Caco-2 (cell line): ENCODE measurements at places on chromosomes 5 and 9.

GRCh38 chr9:112531666-112532282 lies 45.1 kb downstream of the KIAA1958 start:
- no peak for DNase-seq

GRCh38 chr9:33260372-33260771 lies 4.1 kb downstream of the BAG1 start:
- DNase-seq, result no peak

DNA sequence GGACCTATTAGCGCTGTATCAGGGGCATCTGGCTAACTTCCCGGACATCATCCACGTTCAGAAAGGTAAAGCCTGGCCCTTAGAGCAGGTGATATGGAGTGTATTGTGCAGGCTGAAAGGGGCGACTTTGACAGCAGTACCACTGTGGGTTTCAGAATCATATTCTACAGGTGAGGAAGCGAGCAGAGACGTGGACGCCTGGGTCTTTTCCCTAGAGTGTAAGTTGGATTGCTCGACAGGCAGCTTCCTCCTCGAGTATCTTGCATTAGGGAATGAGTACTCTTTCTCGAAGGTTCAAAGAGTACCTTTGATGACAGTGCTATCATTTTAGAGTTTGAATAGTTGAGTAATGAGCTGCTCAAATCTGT lies 1.9 kb downstream of the SNX18 start:
- DNase-seq, result no peak

DNA sequence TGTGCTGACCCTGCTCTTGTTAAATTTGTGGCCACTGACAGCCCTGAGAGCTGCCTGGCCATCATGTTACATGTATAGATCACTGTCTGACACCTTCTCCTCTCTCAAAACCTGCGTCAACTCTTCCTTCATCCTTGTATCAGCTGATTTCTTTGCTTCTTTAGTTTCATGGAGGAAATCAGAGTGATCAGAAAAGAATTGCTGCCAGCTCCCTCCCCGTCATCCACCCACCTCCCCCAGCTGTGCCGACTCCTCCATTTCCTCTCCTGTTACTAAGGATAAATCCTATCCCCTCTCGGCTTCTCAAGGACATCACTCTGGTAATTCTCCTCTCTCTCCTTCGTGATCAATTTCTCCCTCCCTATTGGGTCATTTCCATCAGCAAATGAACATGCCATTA lies 108.9 kb downstream of the ICE1 start:
- no peak for DNase-seq

DNA sequence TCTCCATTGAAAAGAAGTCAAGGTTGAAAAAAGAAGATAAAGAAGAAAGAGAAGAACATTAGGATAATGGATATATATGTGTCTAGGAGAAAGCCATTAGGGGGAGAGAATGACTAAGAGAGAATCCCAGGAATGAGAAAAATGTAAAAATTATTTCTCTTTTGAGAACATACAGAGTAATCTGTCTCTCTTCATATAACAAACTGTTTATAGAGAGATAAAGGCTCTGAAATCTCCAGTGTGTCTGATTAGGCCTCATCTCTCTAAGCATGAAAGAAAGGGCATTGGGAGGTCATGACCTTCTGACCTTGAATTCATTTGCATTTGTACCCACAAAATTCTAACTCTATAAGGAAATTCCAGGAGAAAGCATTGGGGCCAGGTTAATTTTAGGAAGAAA lies 3.5 kb upstream of the MPDZ start:
- DNase-seq, result no peak

GRCh38 chr5:123438902-123439301 lies 15.7 kb upstream of the CEP120 start:
- DNase-seq, result no peak
